ENCODE measurements at places on chromosomes 2 and 18. TPM values are rescaled to one million over a fixed set of nuclear protein-coding genes. Genes with fewer than 3 reads are reported as not detected.

The TOGARAM2 gene
- total RNA-seq: 0.26 TPM

The DTNA gene
- 28.2 TPM for total RNA-seq

The NMUR1 gene
- 0.50 TPM for total RNA-seq

The PDE1A gene
- total RNA-seq: 6.7 TPM

The LAPTM4A gene
- total RNA-seq: 155 TPM

The EVA1A gene
- total RNA-seq: 16.2 TPM

The RBBP8 gene
- total RNA-seq: 21.0 TPM

The RIT2 gene
- not detected for total RNA-seq

The ONECUT2 gene
- total RNA-seq: under 0.01 TPM

The TRIB2 gene
- total RNA-seq: 31.0 TPM

The IL37 gene
- not detected for total RNA-seq

The TBR1 gene
- not detected for total RNA-seq

The SERPINB4 gene
- not detected for total RNA-seq

The TWIST2 gene
- total RNA-seq: 118 TPM

The RGPD5 gene
- total RNA-seq: 8.2 TPM

The TNFRSF11A gene
- 0.66 TPM for total RNA-seq

The ID2 gene
- total RNA-seq: 150 TPM

The EHD3 gene
- total RNA-seq: 30.6 TPM

The MAL gene
- total RNA-seq: not detected

The TDRD15 gene
- not detected for total RNA-seq

The SCN9A gene
- 58.6 TPM for total RNA-seq

The CACNB4 gene
- total RNA-seq: 2.1 TPM

The MEMO1 gene
- total RNA-seq: 26.7 TPM

The FAM110C gene
- 0.26 TPM for total RNA-seq

The RAPGEF4 gene
- total RNA-seq: 1.3 TPM

The FNDC4 gene
- 18.3 TPM for total RNA-seq

The STPG4 gene
- 0.33 TPM for total RNA-seq

The SERPINB13 gene
- not detected for total RNA-seq

The TSN gene
- 42.9 TPM for total RNA-seq

The GPR148 gene
- total RNA-seq: not detected

The MC4R gene
- total RNA-seq: not detected

The MALT1 gene
- total RNA-seq: 18.0 TPM

The DNER gene
- total RNA-seq: 0.26 TPM

The PLGLB1 gene
- total RNA-seq: 0.99 TPM

The PAX3 gene
- not detected for total RNA-seq

The DRC1 gene
- total RNA-seq: under 0.01 TPM

The AGXT gene
- not detected for total RNA-seq

The BOLL gene
- total RNA-seq: not detected

The IDH1 gene
- total RNA-seq: 353 TPM

The ATG16L1 gene
- 27.2 TPM for total RNA-seq

The CHRNG gene
- not detected for total RNA-seq

The GLI2 gene
- total RNA-seq: 3.3 TPM

The ZNF892 gene
- total RNA-seq: 7.3 TPM

The GKN1 gene
- total RNA-seq: not detected
